ENCODE measurements at places on chromosomes 5 and 9.
A peak's percentile ranks its signal among the peaks of the same experiment; 100 is the strongest.

GRCh38 chr5:148401604-148402003 is 17.8 kb downstream of the FBXO38 start:
- no peak for DNase-seq

- DNase-seq, result no peak
Measured at GRCh38 chr9:80890124-80890523, 799.2 kb downstream of the TLE1 start.

DNA sequence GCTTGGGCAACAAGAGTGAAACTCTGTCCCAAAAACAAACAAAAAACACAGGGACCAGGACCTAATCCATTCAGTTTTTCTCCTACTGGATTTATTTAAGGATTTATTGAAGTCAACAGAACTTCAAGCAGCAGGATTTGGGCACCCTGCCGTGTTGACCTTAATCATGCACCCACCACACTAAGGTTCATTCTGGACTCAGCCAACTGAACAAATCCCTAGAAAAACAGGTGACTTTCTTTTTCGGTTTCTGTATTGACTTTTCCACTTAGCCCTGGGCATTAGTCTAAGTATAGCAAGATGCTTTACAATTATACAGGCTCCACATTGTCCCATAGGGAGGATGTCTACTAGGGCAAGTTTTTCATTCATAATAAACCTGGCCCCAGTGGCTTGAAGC is 30.0 kb downstream of the ZNF131 start:
- DNase-seq, result no peak

DNA sequence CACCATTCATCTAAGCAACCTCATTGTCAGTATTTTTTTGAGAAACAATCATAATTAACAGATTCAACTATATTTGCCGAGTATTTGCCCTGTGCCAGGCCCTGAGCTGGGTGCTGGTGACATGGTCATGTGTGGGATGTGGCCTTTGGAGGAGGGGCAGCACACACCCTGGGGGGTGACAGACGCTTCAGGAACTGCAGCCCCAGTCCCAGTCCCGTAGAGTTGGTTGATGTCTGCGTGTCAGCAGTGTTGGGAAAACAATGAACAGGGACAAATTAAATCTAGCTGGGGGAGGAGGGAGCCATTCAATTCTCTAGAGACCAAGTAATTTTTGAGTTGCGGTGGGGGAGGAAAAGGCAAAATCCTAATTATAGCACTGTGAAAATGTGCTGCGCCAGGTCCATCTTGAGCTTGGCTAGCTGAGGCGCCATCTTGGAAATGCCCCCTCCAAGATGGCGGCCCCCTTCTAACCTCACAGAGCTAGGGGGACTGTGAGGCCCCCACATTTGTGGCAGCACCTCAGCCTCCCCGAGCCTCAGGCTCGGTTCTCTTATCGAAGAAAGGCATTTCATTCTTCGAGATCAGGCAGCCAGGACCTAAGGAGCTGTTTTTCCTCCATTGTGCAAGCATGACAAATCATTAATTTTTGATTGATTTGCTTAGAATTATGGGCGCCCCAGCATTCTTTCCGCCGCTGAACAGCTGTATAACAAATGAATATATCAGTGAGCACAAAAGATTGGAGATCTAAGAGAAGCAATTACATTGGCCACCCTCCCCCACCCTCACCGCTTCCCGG is 87.8 kb downstream of the ZNF618 start:
- DNase-seq, result no peak

DNA sequence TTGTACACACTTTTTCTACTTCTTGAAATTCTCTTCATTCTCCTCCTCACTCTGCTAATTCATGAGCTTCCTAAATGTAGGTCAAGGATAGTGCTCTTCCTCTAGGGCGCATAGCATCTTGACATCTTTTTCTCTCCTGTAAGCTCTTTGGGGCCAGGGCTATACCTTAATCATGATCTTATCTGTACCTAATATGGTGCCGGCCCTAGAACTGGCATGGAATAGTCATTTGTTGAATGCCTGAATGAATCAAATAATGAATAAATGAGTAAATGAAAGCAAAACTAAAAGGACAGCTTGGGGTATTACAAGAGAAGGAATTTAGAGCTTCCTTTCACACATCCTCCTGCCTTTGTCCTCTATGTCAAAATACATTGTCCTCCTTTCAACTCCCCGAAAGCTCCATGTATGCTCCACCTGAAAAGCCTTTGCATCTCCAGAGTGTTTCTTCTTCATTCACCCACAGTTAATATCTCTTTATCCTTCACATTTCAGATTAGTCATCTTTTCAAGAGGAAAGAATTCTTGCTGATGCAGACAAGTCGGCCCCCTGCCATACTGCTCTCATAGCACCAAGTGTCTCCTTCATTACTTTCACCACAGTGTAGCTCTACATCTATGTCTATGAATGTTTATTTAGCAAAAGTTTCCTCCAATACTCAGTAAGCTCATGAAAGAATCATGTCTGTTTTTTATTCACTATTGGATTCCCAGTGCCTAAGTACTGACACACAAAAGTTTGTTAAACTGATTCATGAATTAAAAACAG is 16.4 kb upstream of the PPP2R2B start:
- DNase-seq, result no peak

DNA sequence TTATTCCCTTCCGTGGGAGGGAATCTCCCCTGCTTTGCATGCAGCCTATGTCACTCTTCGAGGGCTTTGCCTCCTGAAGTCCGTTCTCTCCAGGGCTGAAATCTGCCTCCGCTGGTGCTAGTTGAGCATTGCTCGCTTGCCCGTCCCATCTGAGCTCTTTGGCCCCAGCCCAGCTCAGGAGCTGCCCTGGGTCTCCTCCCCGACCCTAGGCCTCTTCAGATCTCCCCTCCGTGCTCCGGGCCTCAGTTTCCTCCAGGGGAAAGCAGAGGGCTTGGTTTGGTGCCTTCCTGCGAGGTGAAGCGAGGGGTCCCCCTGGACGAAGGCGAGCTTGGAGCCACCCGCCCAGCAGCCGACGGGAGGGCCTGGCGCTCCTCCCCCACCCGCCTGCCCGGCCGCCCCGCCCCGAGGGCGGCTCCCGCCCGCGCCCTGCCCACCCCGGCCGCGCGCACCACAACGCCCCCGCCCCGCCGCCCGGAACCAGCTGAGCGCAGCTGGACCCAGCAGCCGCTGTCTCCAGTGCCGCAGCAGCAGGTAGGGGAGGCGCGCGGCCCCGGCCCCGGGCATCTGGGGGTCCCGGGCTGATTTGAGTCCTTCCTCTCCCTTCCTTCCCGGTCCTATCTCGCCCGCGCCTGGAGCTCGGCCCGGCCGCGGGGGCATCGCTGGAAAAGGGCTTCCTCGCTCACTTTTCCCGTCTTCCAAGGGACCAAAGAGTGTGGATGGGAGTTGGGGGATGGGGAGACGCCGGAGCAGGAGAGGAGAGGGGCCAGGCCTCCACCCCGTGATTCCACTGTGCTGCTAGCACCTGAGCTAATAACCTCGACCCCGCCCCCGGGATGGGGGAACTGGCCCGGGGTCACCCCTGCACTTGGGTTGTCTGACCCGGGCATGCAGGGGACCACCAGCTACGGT is at the start of gene GSN:
Gene GSN, plus strand, starts transcription at position 474 of the 909 bp plus-strand sequence. CDS start 33,810 bp downstream, outside the sequence.
- no peak for DNase-seq

GRCh38 chr9:13387734-13388067 is 108.2 kb upstream of the MPDZ start:
- DNase-seq, result no peak

GRCh38 chr5:14028938-14029584 is 84.6 kb upstream of the DNAH5 start:
- DNase-seq, result no peak

DNA sequence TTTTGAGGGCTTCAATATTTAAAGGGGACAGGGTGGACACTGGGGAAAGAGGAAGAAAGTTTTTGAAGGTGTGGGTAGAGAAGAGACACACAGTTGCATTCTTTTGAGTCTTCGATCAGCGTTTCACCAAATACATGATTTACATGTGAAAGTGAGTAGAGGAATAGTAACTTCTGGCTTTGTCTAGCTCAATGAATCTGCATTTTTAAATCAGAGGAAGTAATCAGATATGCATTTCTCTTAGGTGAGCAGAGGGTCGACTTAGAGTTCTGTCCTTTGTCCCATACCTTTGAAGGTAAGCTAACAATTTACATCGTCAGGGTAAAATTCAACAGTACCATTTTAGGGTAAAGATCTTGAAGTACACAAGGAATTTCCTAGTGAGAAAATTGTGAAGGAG is 406.4 kb upstream of the ZNF462 start:
- no peak for DNase-seq

- DNase-seq, result no peak
Measured at GRCh38 chr5:79527431-79527830, 13.5 kb upstream of the HOMER1 start.

GRCh38 chr9:87065981-87066380 is 118.7 kb upstream of the GAS1 start:
- no peak for DNase-seq

- no peak for DNase-seq
Measured at GRCh38 chr5:87844449-87844848, 424.2 kb downstream of the TMEM161B start.

GRCh38 chr5:74667396-74667795 is 17.6 kb upstream of the HEXB start:
- no peak for DNase-seq

- no peak for DNase-seq
Measured at GRCh38 chr5:2196989-2197619, 314.4 kb upstream of the IRX4 start.

- DNase-seq, result no peak
Measured at GRCh38 chr5:172848419-172848818, 14.4 kb downstream of the ERGIC1 start.

GRCh38 chr5:132505641-132506040 is 15.1 kb upstream of the IRF1 start:
- DNase-seq, result no peak

DNA sequence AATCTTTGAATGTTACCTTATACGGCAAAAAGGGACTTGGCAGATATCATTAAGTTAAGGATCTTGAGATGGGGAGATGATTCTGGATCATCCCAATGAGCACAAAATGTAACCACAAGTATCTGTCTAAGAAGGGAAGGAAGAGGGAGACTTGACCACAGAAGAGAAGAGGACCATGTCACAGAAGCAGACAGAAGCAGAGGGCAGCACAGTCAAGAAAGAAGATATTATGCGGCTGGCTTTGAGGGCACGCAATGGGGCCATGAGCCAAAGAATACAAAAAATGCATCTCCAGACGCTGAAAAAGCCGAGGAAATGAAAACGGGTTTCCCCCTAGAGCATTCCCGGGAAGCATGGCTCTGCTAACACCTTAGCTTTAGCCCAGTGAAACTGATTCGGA is 225.3 kb downstream of the NR2F1-AS1 start:
- DNase-seq, result no peak

DNA sequence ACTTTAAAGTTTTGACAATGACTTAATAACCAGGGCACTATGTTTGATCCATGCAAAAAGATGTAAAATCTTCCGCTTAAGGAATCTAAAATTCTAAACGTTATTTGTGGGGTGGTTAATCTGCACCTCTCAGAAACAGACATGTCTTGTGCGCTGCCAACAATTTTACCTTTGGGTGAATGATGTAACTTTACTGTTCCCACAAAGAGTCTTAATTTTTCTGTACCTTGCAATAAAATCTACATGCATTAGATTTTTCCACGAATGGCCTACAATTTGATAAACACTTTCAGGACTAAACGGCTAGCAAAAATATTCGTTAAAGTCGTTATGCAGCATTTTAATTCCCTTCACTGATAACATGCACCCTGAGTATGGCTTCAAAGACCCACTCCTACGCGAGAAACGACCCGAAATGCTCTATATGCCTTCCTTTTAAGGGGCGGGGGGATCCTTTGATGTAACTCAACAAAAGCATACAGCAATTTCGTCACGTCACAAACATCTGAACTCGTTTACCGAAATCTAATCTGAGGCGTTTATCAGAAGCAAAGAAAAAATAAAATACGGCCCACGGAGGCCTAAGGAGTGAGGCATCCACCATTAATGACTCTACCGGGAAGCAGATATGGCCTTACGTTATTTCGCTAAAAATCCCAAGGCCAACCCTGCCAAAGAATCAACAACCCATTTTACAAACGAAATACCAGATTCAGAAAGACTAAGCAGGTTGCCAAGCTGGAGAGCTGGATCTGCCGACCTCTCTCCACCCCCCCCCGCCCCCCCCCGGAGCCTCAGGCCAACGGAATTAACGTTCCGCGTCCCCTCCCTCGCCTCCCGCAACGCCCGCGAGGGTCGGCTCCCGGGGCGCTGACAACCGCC is 621 bp downstream of the AK6 start:
- no peak for DNase-seq

- no peak for DNase-seq
Measured at GRCh38 chr9:6628704-6629103, 16.8 kb downstream of the GLDC start.

GRCh38 chr5:114312658-114313057 is 49.2 kb upstream of the KCNN2 start:
- no peak for DNase-seq

- no peak for DNase-seq
Measured at GRCh38 chr5:135662683-135663082, 83.9 kb upstream of the CXCL14 start.

GRCh38 chr9:5566054-5566618 is 55.8 kb downstream of the PDCD1LG2 start:
- DNase-seq, result peak; percentile 72

DNA sequence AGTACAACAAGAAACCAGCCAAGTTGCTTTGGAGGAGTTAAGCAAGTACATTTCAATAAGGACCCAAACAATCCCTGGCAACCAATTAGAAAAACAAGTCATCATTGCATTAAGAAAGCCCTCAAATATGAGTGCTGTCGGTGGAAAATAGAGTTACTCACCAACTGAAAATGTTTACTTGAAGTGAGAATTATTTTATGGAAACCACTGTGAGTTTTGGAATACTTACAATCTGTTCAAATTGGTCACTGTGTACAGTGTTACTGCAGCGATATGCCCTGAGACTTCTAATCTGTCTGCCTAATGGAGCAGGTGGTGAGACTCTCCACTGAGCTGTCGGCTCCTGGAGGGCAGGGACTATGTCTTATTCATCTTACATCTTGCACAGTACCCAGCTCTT is 1073.2 kb upstream of the DMAC1 start:
- no peak for DNase-seq

DNA sequence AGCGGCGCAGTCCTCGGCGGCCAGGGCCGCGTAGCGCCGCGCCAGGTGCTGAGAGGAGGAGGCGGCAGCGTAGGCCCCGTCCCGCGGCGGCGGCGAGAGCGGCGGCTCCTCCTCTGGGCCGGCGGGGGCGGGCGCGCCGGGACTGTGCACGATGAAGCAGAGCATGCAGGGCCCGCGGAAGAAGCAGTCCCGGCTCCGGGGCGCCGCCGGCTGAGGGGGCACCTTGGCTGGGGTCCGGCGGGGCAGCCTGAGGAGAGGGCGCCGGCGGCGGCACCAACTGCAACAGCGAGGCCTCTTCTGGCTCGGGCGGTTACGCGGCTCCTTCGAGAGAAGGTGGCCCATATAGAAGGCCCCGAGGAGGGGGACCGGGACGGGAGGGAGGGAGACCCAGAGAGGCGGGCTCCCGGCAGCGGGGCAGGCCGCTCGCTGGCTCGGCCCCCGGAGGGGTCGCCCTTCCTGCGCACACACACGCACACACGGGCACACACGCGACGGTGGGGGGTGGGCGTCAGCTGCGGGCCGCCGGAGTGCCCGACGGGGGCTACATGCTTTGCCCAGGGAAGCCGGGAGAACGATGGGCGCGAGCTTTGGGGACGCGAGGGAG is 446 bp downstream of the FBXL17 start:
- no peak for DNase-seq

Measured in kidney epithelial cell (primary cell).